Fibroblast of villous mesenchyme (primary cell): ENCODE measurements at places on chromosomes 5 and 9.

DNA sequence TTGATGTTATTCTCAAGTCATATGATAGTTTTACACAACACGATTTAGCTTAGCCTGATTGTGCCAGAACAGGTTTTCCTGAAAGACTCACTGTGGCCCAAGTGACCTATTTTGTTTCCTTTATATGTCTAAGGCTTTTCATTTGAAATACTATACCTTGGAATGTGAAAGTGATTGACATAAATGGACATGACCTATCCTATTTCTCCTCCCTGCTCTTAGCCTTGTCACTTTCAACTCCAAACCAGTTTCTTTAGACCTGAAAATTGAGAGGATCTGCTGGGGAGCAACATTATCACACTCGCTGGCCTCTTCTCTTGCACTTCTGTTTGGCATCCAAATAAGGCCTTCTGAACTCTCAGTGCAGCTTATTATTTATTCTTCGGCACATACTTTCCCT is 496.8 kb downstream of the MAT2B start:
- no peak for DNase-seq

DNA sequence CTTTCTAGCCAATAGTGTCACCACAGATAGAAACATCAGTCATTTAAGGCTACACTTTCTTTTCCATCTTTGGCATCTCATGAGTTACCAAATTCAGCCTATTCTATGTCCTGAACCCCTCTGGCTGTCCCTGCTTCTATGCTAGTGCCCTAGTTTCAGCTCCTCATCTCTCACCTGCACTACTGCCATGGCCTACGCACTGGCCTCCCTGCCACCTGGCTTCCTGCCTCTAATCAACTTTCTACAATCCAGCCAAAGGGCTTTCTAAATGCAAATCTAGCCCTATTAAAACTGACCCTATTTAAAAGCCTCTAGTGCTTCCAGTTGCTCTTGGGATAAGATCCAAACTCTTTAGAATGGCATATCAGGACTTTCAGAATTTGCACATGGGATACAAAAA is 482.9 kb downstream of the TMEM38B start:
- no peak for DNase-seq

- no peak for DNase-seq
These were observed 123.6 kb downstream of the C5orf15 start for GRCh38 chr5:133844836-133845235.

DNA sequence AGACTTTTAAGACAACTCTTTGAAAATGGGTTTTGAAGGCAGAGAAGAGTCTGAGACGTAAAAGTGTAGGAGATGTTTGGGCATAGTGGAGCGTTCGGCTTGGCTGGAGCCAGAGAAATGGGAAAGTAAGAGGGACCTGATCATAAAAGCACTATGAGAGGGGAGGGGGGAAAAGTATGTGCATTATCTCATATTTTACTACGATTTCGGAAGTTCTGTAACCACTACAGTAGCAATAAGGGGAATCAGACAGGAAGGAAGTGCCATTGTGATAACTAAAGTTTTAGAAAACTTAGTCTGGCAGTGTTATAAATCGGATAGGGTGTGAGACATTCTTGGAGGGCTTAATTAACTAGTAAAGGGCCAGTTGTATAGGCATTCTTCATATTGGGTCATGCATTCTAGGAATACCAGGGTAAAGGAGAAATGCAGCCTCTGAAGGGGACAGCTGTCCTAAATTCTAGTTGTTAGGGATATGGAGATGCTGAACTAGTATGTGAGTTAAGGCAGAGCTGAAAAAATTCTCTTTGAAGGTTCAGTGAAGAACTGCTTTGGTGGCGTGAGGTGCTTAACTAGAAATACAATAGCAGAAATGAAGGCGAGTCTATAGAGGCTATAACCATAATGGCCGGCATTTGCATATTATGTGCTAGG is 83.8 kb upstream of the FREM1 start:
- no peak for DNase-seq

GRCh38 chr9:86035827-86036440 is 63.4 kb downstream of the GOLM1 start:
- DNase-seq = no peak

- peak; percentile 28 for DNase-seq
These were observed 132.2 kb upstream of the HMHB1 start for GRCh38 chr5:143679777-143680176.

DNA sequence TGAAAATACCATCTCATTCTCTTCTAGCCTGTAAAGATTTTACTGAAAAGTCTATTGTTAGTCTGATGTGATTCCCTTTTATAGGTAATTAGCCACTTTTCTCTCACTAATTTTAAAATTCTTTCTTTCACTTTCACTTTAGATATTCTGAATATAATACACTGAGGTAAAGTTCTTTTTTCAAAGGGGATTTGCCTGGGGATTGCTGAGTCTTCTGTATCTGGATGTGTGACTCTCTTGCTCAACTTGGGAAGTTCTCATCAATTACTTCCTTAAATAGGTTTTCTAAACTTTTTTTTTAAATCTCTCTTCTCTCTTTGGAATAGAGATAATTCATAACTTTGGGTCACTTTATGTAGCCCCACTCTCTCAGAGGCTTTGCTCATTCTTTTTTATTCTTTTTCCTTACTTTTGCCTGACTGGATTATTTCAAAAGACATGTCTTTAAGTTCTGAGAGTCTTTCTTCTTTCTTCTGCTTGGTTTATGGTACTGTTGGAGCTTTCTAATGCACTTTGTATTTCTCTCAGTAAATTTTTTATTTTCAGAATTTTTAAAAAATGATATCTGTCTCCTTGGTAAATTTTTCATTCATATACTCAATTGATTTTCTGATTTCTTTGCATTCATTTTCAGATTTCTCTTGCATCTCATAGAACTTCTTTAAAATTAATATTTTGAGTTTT is 55.9 kb upstream of the IL12B start:
- DNase-seq = no peak

- DNase-seq = no peak
These were observed 49.6 kb downstream of the KCNN2 start for GRCh38 chr5:114411380-114411931.

DNA sequence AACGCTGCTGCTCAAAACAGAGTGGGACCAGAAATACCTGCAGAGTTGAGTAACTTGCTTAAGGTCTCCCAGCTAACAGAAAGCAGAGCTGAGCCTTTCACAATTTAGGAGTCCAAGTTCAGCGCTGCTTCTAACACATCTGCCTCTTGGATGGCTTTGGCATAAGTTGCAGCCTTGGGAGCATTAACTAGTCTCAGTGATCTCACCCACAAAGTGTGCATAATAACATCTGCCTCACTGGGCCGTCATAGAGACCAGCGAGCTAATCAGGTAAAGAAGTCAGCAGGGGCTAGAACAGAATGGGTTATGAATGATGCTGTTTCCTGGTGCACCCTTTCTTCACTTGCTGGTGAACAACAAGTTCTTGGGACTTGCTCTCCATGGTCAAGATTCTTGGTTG is 36.5 kb downstream of the WWC1 start:
- no peak for DNase-seq

DNA sequence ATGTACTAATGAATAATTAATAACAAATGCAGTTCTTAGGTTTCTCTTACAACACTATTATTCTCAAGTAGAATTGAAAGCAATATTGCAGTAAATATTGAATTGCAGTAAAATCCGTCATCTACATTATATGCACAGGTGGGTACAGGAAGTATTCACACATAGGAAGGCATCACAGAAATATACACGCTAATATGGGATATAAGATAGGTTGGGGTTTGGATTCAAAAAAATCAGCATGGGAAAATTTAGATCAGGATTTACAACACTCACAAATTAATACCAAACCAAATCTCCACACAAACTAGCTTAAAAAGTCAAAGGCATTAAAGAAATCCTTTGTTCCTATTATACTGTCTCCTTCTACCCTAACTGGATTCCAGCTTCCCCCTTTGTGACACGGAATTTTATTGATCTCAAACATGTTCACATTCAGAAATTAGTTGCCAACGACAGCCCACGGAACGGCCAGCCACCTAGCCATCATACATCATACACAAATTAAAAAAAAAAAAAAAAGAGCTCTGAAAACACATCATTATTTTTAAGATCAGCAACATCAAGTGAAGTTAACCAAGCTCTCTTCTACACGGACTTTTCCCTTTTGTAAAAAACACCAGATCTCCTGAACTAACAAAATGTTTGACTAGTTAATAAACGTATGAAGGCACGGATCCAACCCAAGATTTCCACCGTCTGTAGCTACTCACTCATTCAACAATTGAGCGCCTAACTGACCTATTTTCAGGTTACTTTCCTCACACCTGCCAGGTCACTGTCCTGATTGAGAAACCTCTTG is 2.2 kb downstream of the NR6A1 start:
- DNase-seq = peak; percentile 36

DNA sequence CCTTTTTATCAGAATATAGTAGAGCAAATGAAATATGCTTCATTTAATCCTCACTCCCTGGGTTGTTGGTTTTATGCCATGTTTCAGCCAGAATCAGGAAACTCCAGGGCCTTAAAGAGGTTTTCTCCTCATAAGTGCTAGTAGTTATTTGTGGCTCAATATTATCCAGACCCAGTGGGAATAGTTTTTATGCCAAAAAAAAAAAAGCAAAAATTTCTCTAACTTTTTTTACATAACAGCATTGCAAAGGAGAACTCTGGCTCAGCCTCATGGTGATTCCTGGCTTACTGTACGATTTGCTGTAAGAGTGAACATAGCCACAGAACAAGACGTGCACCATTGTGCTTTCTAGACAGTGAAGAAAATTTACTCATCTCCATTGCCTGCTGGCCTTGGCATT is 232.5 kb downstream of the PJA2 start:
- no peak for DNase-seq
